ENCODE measurements at places on chromosomes 1 and 21.

DNA sequence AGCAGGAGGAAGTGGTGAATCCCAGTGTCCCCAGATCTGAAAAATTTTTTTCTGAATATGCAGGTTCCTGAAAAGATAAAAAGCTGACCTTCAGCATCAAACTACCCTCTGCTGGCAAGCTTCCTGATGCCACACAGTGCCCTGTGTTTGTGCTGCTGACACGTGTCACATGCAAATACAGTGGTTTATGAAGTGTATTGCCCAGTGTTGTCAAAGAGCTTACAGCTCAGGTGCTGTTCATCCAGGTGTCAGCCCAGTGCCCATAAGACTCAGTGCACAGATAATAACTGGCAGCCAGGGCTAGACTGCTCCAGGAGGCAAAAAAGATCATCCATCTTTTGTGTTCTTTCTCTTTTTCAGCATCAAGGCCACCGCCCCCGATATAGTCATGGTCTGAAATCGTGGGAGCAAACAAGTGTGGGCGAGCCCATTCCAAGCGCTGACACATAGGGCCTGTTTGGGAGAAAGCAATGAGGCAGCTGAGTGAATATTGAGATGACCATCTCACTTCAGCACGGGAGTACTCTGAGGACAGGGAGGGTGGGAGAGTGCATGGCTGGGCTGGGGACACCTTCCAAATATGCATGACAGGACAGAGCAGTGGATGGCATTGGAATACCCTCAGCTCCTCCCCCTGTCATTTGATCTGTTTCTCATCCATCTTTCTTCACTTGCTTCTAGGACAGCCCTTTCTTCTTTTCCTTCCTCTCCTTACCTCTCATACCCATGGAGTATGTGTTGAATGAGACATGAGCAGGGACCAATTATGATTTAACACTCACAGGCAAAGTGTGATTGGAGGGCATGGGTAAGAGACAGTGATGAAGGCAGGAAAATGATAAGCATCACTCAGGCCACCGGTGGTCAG lies 6.4 kb upstream of the KCNK1 start:
- no peak for DNase-seq

GRCh38 chr21:39611551-39612190 lies 1.1 kb upstream of the B3GALT5 start:
- DNase-seq, result no peak

DNA sequence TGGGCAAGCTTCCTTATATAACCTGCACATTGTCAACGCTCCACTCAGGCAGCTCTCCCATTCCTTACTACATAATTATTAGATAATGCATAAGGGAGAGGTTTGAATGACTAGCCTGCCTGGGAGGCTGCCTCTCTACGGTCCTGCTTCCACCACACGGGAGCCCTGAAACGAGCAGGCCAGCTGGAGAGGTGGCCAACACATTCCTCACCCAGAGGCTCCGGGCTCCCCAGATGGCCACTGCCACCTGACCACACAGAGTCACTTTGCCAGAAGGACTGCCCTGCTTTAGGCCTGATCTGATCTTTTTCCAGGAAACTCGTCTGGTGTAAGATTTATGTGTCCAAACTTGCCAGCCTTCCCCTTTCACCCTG lies 27.9 kb downstream of the HIVEP3 start:
- DNase-seq, result no peak

- DNase-seq, result no peak
These were observed 27.8 kb upstream of the RAP1GAP start for GRCh38 chr1:21696931-21697330.

- DNase-seq, result no peak
These were observed 395.4 kb upstream of the BEND5 start for GRCh38 chr1:49171941-49172593.

DNA sequence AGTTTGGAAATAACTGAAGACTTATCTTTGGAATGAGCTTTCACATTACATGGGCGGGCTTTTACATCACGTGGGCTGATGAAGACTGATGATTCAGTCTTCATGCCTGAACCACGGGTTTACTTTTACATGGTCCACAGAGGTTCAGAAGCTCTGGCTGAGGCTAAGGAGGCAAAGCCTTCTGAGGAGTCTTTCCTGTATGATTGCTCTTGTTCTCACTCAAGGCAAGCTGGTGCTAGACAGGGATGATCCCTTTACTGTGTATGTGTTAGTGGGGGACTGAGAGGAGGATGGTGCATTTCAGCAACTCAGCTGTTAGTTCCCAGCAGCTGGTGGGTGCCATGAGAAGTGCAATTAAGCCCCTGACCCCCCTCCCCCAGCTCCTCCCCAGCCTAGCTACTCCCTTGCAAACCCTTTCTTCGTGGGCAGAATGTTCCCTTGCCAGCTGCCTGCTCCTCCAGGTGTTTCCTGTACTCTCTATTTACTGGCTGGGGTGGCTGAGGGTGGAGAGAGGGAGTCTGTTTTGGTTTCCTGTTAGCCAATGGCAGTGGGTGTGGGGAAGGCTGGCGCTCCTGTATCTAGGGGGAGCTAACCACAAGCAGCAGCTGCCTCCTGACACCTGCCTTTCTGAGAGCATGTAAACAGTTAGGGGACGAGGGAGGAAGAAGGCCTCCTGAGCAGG lies 15.4 kb downstream of the BTG2 start:
- peak; percentile 75 for DNase-seq

DNA sequence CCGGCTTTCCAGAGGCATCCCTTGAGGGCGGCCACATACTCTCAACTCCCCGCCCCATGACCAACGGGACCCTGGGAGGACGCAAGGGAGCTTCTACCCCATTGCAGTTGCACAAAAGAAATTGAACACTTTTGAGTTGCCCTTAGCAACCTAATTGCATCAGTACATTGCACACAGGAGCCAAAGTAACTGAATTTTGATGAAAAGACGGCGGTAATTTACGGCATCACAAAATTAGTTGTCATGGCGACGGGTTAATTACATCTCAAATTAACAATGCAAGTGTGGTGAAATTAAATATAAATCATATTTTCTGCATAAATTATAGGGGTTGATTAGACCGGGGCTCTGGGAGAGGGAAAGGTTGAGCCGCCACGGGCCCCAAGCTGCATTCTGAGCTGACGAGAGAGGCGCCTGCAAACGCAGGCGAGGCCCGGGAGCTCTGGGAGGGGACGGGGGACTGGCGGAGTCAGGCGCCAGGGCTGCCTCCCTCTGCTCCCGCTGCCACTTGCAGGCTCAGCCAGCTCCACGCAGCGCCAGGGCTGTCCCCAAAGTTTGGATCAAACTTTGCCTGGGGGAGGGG lies 61.4 kb downstream of the CASZ1 start:
- no peak for DNase-seq

DNA sequence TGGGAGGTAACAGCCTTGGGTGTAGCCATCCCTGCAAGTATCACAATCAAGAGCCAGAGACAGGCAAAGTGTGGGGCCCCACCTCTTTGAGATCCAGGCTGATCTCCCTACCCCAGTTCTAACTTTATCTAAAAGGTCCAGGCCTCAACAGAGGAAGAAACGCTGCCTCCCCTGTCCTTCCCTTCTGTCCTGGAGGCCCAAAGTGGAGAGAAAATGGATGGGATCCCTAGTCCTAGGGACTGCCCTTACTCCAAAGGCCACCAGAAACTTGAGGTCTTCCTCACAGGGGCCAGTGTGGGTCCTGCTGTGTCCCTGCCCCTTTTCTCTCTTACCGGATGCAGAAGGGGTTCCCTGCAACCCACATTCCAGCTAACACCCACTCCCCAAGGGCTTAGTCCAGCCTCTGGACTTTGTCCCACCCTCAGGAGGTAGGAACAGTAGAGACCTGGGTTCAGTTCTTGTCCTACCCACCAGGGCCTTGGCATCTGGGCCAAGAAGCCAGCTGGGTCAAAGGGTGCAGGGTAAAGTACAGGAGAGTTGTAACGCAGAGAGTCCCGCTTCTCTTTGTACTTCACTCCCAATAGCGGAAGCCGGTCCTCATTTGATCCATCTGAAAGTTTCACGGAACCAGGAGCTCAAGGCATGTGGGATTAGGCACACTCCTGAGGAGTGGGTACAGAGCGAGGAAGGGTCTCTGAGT lies 1.9 kb downstream of the HDGF start:
- DNase-seq, result no peak

GRCh38 chr21:37219761-37220432 lies 47.2 kb downstream of the VPS26C start:
- no peak for DNase-seq

GRCh38 chr1:8104278-8105236 lies 78.4 kb upstream of the ERRFI1 start:
- no peak for DNase-seq

- DNase-seq, result no peak
These were observed 121.3 kb downstream of the TGFB2 start for GRCh38 chr1:218466341-218467010.

DNA sequence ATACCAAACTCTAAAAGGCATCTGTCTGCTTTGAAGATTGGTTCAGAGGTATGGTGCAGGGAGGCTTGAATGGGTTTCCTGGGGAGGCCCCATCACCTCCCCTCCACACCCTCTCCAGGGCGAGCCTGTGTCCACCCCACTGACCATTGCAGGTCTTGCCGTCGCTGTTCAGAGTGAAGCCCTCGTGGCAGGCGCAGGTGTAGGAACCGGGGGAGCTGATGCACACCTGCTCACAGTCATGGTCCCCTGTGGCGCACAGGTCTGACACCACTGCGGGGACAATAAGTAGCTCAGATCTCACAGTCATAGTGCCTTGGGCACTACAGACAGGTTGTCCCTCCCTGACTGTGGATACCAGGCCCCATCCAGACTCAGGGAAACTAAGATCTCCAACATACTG lies 6.7 kb downstream of the MATN1 start:
- DNase-seq, result no peak

GRCh38 chr1:66415281-66415680 lies 118.7 kb upstream of the SGIP1 start:
- DNase-seq, result no peak

- DNase-seq, result no peak
These were observed 307.0 kb upstream of the SGIP1 start for GRCh38 chr1:66226985-66227384.

DNA sequence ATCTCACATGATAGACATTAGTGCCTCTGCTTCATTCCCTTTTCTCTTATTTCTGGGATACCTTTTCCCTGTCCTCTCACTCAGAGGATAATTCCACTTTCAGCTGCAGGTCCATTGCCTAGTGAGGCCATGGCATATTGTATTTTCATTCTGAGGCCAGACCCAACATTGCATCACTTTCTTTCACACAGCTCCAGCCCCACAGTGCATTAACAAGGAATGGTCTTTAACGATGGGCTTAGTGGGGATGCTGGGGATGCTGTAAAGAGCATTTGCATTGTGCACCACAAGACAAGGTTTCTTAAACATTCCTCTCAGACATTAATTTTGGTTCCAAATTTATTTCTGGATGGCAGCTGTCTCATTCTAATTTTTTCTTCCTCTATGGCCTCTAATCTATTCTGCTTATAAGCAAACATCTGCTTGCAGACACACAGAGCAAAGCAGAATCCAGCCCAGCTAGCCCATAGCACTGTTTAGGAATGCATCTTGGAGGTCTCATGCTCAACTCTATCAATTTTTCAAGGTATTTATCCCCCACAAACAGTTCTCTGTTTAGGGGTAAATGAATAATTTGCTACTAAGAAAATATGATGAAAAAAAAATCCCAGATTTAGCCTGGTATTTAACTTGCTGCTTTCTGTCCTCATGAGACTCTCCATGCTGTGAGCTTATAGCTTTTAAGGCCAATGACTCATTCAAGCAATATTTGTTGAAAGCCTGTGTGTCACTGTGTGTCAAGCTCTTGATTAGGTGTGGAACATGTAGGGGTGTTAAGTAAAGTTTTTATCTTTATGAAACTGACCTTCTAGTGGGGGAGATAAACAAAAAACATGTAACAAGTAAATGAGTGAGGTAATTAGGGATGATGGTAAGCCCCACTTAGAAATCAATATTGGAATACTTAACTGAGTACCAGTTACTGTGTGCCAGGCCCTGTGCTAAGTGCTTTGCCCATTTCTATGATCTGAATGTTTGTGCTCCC lies 44.5 kb upstream of the CCDC190 start:
- DNase-seq, result no peak

DNA sequence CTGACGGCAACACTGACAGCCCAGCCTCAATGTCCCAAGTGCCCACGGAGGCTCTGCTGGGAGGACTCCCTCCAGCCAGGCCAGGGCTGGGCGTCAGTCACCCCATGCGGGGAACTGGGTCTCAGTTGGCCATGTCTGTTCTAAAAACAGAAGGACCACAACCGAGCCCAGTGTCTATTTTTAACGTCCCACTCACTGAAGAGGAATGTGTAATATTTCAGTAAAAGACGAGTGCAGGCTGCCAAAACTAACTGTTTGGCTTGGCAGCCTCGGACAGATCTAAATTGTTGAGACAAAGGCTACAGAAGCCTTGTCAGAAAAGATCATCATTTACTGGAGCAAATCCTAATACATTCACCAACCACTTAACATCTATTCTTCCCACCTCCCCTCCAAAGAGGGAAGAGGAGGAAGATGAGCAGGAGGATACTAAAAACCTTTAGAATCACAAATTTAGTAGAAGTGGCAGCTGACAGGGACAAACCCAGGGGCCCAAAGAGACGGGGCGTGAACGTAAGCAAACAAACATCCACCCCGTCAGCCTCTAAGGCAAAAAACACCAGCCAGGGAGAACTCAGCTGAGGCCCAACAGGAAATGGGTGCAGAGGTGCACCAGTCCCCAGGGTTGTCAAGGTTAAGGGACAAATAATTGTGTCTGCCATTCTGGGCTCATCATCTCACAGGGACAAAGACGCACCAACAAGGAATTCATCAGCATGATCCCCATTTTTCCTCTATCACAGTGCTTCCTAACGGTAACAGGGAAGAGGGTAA lies 18.7 kb downstream of the C1orf198 start:
- DNase-seq, result no peak

DNA sequence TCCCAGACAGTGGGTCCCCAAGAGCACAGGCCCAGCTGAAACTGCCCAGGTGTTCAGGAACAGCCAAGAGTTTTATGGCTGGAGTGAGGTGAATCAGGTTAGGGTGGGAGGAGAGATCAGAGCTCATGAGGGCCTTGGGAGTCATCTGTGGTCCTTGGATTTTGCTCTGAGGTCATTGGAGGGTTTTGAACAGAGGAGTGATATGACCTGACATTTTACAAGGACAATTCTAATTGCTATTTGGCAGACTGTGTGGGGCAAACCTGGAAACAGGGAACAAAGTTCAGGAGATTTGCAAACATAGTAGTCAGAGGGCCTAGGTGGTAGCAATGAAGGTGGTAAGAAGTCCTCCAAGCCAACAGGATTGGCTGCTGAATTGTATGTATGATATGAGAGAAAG lies 31.1 kb upstream of the LRRN2 start:
- DNase-seq, result no peak

GRCh38 chr21:29290240-29290639 lies 8.5 kb upstream of the BACH1 start:
- no peak for DNase-seq

GRCh38 chr1:981955-982558 lies at the start of gene PERM1:
Gene PERM1 (minus strand): TSS chr1:982093. CDS start chr1:981029, 1,064 bp downstream.
- no peak for DNase-seq

GRCh38 chr1:17903386-17903785 lies 148.3 kb downstream of the ACTL8 start:
- DNase-seq, result no peak

GRCh38 chr1:211932231-211932932 lies 101.8 kb upstream of the LPGAT1 start:
- no peak for DNase-seq

Data from activated CD4-positive, alpha-beta T cell treated with anti-CD3 and anti-CD28 coated beads, Interleukin-10, Interleukin-2, amounts not matched to agents 100 ng/mL and 50 ng/mL, durations not matched to agents 16 hours and 8 hours (primary cell).